ENCODE measurements at places on chromosomes 7 and 10.

- H3K36me3 ChIP-seq = no peaks in the 10 kb centered on the region
- no peak overlapping the region for H3K27ac ChIP-seq
- H3K27me3 ChIP-seq = no peaks in the 10 kb centered on the region
- peaks cover 3% of the 10 kb centered on the region for H3K4me1 ChIP-seq
- H3K4me3 ChIP-seq = no peak overlapping the region
Observed at GRCh38 chr10:73553761-73554160, 37.4 kb downstream of the USP54 start.

GRCh38 chr10:69959911-69960310, 92.7 kb upstream of the MACROH2A2 start:
- peaks cover 2% of the 10 kb centered on the region for H3K27me3 ChIP-seq
- no peaks in the 10 kb centered on the region for H3K36me3 ChIP-seq
- H3K4me1 ChIP-seq = no peaks in the 10 kb centered on the region
- no peak overlapping the region for H3K4me3 ChIP-seq
- H3K27ac ChIP-seq = no peak overlapping the region
- DNase-seq = no peak

DNA sequence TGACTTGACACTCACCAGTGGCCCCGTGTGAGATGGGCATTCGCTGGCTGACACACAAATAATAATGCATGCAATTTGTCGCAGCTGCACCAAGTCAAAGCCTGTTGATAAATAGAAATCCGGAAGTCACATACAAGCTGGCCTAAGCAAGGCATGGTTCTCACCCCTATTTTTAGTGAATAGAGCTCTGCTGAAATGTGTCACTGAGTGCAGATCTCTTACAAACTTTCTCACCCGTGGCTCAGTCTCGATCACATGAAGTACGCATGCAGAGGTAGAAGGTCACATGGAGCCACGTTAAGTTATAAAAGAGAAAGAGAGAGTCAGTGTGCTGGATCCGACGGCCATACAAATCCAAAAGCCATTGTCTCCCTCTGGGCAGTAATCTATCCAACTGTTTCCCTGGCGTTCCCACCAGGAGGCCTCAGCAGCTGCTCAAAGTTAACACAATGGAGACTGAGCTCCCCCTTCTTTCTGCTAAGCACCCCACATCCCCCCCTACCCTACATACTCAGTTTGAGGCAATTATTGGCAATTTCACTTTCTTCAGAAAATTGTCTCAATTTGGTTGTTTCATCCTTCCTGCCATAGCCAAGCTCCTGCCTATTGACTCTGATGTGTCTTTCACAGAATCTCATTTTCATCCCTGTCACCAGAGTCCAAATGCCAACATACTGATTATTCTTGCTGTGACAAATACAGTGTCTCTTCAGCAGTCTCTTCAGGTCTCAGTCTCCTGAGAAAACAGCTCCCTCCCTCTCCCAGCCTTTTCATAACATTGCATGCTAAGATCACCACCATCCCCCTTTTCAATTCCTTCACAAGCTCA, 473.3 kb upstream of the NRP1 start:
- H3K36me3 ChIP-seq = no peaks in the 10 kb centered on the region
- H3K27ac ChIP-seq = no peak overlapping the region
- H3K27me3 ChIP-seq = no peaks in the 10 kb centered on the region
- H3K4me3 ChIP-seq = no peak overlapping the region
- peaks cover 6% of the 10 kb centered on the region for H3K4me1 ChIP-seq

DNA sequence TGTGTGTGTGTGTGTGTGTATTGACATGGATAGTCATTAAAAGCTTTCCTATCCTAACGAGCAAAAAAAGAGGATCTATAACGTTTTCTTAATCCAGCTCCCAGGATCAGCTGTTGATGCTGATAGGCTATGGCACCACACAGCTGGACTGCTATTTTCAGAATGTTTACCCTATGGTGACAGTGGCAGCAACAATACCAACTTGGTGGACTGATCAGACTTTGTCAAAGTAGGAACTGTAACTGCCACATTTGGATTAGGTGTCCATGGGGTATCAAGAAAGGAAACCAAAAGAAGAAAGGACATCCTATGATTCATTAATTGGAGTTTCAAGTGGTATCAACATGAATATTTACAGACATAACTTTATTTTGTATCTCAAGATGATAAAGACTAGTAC, 2.7 kb upstream of the CLEC5A start:
- H3K36me3 ChIP-seq = no peaks in the 10 kb centered on the region
- peaks cover 1% of the 10 kb centered on the region for H3K27me3 ChIP-seq

GRCh38 chr10:131847241-131847783, 53.5 kb upstream of the PPP2R2D start:
- H3K36me3 ChIP-seq = peaks cover 8% of the 10 kb centered on the region
- no peak for DNase-seq
- no peak overlapping the region for H3K27ac ChIP-seq

Measured in glutamatergic neuron (in vitro differentiated cells).